ENCODE measurements at places on chromosomes 1 and 21.

DNA sequence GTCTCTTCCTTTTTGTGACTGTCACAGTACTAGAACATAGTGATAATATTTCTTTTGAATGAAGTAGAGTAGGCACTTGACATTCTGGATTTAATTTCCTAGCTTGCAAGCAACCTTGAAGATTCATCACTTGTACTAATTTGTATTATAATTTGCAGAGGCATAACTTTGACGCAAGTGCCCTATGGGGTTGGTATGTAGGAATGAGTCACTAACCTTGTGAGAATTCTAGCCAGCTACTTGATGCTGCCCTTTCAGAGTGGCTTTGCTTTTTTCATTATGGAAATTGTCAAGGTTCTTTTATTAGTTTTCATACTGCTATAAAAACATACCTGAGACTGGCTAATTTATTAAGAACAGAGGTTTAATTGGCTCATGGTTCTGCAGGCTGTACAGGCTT, 13.7 kb upstream of the DPH5 start:
- peaks cover 34% of the 10 kb centered on the region for H3K36me3 ChIP-seq
- DNase-seq: no peak
- H3K27me3 ChIP-seq: no peaks in the 10 kb centered on the region
- H3K4me3 ChIP-seq: no peak overlapping the region
- peaks cover 14% of the 10 kb centered on the region for H3K4me1 ChIP-seq
- H3K27ac ChIP-seq: no peak overlapping the region

DNA sequence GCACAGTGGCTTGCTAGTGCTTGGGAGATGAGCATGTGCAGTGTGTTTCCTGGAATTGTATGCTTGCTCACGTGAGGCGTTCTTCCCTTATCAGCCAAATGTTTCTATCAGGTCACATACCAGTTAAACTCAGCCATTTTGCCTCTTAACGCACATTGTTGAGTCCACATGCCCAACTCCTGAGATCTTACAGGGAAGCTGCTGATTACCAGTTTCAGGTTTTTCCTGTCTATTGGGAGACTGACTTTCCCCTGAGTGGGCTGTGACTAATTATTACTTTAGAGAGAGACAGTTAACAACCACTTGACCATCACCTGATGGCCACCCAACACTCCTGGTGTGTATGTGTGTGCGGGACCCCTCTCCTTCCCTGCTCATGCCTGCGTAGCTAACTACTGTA, 161.3 kb upstream of the PTGFR start:
- H3K4me3 ChIP-seq: no peak overlapping the region
- H3K27ac ChIP-seq: no peak overlapping the region
- no peaks in the 10 kb centered on the region for H3K4me1 ChIP-seq
- no peak for DNase-seq

DNA sequence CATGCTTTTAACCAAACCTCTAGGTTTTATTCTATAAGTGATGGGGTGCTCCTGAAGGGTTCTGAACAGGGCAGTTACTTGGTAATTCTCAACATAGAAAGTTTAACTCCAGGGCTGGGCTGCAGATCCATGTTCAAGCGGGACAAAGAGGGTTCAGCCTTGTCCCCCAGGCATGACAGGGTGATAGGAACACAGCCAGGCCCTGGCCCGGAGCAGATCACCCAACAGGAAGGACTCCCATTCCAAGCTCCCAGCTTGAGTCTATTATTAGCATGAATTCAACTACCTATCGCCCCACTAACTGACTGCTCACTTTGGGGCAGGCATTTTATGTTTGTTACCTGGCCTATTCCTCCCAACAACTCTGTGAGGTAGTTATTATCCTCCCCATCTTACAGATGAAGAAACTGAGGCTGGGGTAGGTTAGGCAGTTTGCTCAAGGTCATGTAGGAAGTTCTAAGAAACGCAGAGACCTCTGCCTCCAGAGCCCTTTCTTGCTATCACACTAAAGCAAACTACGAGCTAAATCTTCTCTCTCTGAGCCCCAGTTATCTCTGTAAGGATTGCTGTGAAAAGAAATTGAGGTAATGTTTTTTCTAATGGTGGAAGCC, 14.5 kb downstream of the ASAP3 start:
- DNase-seq: no peak
- no peaks in the 10 kb centered on the region for H3K27me3 ChIP-seq
- no peaks in the 10 kb centered on the region for H3K36me3 ChIP-seq
- H3K27ac ChIP-seq: no peak overlapping the region

- peaks cover 42% of the 10 kb centered on the region for H3K4me1 ChIP-seq
- peaks cover 10% of the 10 kb centered on the region for H3K36me3 ChIP-seq
- peak overlapping the region; percentile 93 for H3K27ac ChIP-seq
- no peak for DNase-seq
- no peaks in the 10 kb centered on the region for H3K27me3 ChIP-seq
Observed at GRCh38 chr1:15618655-15619525, 1.6 kb downstream of the DDI2 start.

DNA sequence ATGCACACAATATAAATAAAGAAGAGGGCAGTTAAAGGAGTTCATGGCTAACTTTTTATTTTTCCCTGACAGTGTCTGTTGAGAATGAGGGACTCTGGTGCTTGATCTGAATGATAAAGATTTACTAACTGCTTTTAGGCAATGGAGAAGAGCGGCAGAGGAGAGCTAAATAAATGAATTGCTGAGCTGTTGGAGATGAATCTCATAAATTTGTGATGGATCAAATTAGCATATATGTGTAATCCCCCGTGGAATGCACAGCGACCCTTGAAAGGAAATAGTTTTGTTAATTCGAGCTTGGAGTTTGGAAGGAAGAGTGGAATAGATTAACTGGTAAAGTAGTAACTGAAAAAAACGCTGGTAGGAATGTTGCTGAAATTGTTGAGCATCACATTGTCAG, 40.2 kb downstream of the HMCN1 start:
- H3K4me1 ChIP-seq: no peaks in the 10 kb centered on the region
- no peak overlapping the region for H3K4me3 ChIP-seq
- H3K36me3 ChIP-seq: no peaks in the 10 kb centered on the region
- H3K27me3 ChIP-seq: no peaks in the 10 kb centered on the region
- DNase-seq: no peak
- no peak overlapping the region for H3K27ac ChIP-seq

GRCh38 chr1:151324390-151324930, 2.8 kb downstream of the PI4KB start:
- H3K4me3 ChIP-seq: no peak overlapping the region
- H3K36me3 ChIP-seq: peaks cover 36% of the 10 kb centered on the region
- H3K27me3 ChIP-seq: no peaks in the 10 kb centered on the region
- H3K4me1 ChIP-seq: peaks cover 47% of the 10 kb centered on the region

Measured in activated CD4-positive, alpha-beta memory T cell treated with anti-CD3 and anti-CD28 coated beads for 36 hours (primary cell).